Spinal cord (tissue), 10 donors: ENCODE measurements at places on chromosomes 16 and 17. TPM values are rescaled to one million over a fixed set of nuclear protein-coding genes. Genes with fewer than 3 reads are reported as not detected.

The SHISA9 gene
- total RNA-seq: 6.2 TPM

The NPIPA5 gene
- 0.69 TPM for total RNA-seq

The FAM20A gene
- total RNA-seq: 46.5 TPM

The GAN gene
- 16.9 TPM for total RNA-seq

The C1QL1 gene
- 20.4 TPM for total RNA-seq

The NLRC3 gene
- 0.59 TPM for total RNA-seq

The RAMP2 gene
- 106 TPM for total RNA-seq

The SERPINF2 gene
- total RNA-seq: 1.9 TPM

The EME1 gene
- total RNA-seq: 5.5 TPM

The RHBDF2 gene
- 7.1 TPM for total RNA-seq

The TBC1D26 gene
- total RNA-seq: 0.20 TPM

The ARHGAP27 gene
- total RNA-seq: 6.9 TPM

The CACNG5 gene
- 1.7 TPM for total RNA-seq

The STAT5B gene
- total RNA-seq: 27.2 TPM

The DOK4 gene
- total RNA-seq: 25.3 TPM

The TBC1D3K gene
- total RNA-seq: not detected

The CCL17 gene
- not detected for total RNA-seq

The CNGB1 gene
- total RNA-seq: 6.5 TPM

The MFAP4 gene
- total RNA-seq: 27.0 TPM

The KRT24 gene
- total RNA-seq: not detected

The TBC1D3E gene
- not detected for total RNA-seq

The TPPP3 gene
- total RNA-seq: 37.5 TPM

The FAM234A gene
- 55.8 TPM for total RNA-seq

The TNFSF13 gene
- total RNA-seq: 1.8 TPM

The CYTH1 gene
- total RNA-seq: 28.1 TPM

The HOXB7 gene
- 18.7 TPM for total RNA-seq

The DVL2 gene
- 46.6 TPM for total RNA-seq

The PKMYT1 gene
- 3.1 TPM for total RNA-seq

The KCNAB3 gene
- total RNA-seq: 3.2 TPM

The FOXF1 gene
- total RNA-seq: 0.69 TPM
